ENCODE measurements at places on chromosomes 5 and 9.
A peak's percentile ranks its signal among the peaks of the same experiment; 100 is the strongest.

DNA sequence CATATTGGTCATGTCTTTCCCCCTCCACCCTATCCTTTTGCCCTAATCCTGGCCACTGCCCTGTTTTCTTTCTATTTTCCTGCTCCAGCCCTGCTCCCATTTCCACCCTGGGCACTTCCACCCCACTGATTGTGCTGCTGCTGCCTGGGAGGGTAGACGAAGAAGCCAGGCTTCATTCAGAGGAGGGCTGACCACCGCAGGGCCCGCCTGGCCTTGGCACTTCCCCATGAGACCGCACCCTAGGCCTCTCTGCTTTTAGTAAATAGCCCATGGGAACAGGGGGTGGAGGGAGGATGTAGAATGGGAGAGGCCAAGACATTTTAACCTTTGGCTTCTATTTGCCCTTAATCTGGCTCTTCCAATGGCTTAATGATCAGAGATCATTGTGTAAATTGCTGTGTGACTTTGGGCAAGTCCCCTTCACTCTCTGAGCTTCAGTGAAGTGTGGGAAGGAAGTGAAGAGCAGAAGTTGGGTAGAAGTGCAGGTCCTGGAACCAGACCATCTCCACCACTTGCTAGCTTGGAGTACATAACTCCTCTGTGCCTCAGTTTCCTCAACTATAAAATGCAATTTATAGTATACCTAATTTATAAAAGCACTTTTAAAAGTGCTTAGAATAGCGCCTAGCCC, 13.6 kb upstream of the GPX3 start:
- no peak for DNase-seq

DNA sequence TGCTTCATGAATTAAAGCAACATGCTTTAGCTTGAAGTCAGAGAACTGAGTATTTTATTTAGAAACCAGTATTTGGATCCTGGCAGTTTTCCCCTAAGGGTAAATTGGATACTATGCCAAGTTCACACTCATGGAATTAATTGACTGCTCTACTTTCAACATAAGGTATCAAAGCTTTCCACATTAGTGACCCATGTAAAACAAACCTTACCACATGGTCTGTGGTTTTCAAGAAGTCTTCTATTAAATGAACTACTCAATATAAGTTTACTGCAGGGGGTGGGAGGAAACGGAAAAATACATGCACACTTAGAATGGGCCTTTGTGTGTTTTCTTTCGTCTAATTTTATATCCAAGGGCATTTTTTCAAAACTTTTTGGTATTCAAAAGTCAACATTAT, 232.0 kb upstream of the FBXL7 start:
- DNase-seq: no peak

GRCh38 chr9:113511856-113512761, 48.6 kb downstream of the RGS3 start:
- no peak for DNase-seq

DNA sequence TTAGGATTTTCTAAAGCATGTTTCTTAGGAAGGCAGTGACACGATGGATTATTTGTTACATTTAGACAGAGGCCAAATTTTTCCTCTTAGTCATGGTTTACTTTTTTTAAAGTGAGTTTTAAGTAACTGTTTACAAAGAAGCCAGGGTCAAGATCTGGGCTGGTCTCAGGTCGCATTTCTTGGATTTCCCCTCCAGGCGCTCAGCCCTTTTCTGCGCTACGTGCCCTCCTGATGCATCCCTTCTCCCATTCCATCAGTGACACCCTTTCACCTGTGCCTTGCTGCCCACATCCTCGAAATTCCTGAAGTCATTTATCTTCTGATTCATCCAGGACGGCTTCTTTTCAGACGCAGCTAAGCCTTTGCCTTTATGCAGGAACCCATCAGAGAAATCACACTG, 330.3 kb downstream of the IRX1 start:
- DNase-seq: no peak

DNA sequence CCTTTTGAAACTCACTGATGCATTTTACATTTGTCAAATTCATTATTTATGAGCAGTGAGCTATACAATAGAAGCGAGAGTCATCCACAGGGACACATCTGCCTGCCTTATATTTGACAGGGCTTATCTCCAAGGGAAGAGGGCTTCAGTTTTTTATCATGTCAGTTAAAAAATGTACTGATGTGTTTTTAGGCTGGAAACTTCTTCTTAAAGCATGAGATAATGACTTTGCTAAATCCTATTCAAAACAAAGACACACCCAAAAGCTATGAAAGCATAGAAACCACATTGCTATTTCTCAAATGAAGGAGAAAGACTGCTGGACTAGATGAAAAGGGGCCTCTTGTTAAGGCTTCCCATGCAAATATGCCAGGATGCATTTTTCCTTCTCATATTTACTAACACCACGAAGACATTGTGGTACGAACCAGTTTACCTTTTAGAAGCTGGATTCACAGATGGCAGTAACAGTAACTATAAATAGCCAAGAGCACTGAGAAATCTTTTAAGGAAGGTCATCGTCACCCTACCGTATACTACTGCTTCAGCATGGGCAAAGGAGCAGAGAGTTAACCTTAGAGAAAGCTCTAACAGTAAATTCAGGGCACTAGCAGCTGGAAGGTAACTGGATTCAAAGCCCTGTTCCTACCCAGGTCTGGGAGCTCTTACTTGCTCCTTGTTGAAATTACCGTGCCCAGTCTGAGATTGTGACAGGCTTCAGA, 86.3 kb upstream of the IFNK start:
- DNase-seq: no peak

- DNase-seq: no peak
Measured at GRCh38 chr5:1182633-1183423, 18.6 kb upstream of the SLC6A19 start.

DNA sequence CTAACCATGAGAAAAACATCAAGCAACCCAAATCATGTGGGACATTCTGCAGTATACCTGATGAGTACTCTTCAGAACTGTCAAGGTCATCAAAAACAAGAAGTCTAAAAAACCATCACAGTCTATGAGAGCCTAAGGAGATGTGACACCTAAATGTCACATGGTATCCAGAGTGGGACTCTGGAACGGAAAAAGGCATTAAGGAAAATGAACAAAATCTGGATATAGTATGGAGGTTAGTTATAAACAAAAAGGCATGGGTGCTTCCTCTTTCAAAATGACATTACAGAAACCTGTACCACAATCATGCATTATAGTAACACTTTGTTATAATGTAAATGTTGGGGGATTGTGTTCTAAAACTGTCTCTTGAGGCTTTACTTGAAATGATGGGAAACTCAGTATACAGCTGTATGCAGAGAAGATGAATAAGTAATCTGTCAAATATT, 47.4 kb downstream of the PRKACG start:
- no peak for DNase-seq

GRCh38 chr5:64654561-64654938, 35.8 kb upstream of the SHISAL2B start:
- DNase-seq: no peak

GRCh38 chr9:137828527-137829259, 48.9 kb upstream of the CACNA1B start:
- DNase-seq: peak; percentile 89

- no peak for DNase-seq
Measured at GRCh38 chr9:105405514-105406131, 42.2 kb upstream of the FSD1L start.

- DNase-seq: peak; percentile 58
Measured at GRCh38 chr5:99037668-99038067, 108.9 kb upstream of the CHD1 start.

GRCh38 chr5:142248853-142249462, 75.9 kb downstream of the SPRY4 start:
- peak; percentile 78 for DNase-seq

- DNase-seq: no peak
Measured at GRCh38 chr5:151660616-151661495, 25.9 kb downstream of the SPARC start.

- no peak for DNase-seq
Measured at GRCh38 chr5:88727705-88728313, 155.2 kb downstream of the MEF2C start.
